ENCODE measurements at places on chromosomes 2 and 18.

GRCh38 chr2:43717322-43717721 is 41.1 kb upstream of the C1GALT1C1L start:
- no peak for DNase-seq

- no peak for DNase-seq
These were observed 528 bp upstream of the ATG16L1 start for GRCh38 chr2:233250985-233251305.

DNA sequence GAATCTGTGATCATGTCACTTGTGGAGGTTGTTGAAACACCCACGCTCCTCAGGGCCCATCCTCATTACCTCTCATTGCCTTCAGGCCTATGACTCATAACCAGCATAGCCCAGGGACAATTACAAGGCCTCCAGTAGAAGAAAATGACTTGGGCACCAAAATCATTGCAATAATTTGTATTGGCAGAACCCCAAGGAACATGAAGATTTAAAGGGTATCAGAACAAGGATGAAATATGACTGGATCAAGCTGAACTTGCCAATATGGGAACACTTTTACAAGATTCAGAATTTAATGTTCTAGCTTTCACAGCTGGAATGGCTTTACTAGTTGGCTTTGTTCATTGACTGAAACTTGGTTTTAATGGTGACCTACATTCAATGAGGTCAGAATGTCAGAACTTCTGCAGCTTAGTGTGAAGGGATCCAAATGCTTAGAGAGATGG is 156.4 kb downstream of the COPS8 start:
- DNase-seq, result no peak

- no peak for DNase-seq
These were observed 29.7 kb upstream of the CHST9 start for GRCh38 chr18:27214831-27215230.

- no peak for DNase-seq
These were observed 66.1 kb downstream of the MARCO start for GRCh38 chr2:119008108-119008507.

DNA sequence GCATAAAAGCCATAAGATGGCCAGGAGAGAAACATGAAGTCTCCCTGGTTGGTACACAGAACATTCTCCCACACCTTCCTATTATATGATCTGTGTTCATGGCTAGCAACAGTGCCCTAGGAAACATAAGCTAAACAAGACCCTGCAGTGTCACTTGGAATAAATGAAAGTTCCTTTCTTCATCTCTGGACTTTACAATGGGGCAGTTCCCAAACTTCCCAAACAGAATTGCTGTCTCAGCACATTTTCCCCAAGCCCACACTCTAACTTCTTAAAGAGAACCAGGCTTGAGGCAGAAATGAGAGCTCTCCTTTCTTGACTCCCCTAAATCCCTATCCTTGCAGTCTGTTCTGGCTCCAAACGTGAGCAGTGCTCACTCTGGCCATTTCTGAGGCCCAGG is 173.2 kb upstream of the CREB1 start:
- DNase-seq, result no peak

DNA sequence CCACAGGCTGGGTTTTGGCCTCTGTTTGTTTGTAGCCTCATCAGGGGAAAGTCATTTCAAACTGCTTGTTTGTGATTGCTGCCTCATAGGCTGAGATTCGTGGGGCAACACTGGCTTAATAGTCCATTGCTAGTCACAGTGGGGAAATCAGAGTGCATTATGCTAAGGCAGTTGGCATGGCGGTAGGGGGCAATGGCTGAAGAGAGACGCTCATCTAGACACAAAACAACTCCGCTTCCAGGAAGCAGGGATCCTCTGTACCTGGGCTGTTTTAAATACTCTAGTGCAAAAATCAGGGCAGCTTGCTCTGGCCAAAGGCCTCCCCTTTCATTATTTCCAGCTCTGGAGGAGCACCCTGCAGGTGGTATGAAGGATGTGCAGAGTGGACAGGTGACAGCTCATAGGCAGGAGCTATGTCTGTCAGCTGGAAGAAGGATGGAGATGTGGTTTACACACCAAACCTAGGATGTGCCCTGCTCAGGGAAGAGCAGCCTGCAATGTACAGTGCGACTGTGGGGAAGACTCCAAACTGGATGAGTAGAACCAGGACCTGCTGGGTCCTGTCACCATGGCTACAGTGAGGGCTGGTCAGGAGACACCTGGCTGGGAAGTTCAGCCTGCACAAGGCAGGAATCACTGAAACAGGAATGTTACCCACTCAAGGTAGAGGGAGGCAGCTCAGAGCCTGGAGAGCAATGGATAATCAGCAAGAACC is 234.3 kb downstream of the CLIP4 start:
- no peak for DNase-seq

DNA sequence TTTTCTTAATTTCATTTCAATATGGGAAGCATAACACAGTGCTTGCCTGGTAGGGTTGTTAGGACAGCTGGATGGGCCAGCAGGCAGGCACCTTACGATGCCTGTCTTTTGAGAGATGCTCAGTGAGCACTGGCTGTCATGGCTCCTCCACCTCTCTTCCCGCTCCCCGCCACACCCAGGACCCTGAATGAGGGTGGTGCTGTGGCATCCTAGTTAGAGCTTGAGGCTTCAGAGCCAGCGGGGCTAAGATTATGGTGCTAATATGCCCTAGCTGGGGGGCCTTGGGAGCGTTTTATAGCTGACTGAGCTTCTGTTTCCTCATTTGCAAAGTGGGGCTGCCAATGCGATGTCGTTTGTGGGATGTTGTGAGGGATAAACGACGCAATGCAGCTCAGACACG is 37.7 kb downstream of the ASB1 start:
- no peak for DNase-seq

DNA sequence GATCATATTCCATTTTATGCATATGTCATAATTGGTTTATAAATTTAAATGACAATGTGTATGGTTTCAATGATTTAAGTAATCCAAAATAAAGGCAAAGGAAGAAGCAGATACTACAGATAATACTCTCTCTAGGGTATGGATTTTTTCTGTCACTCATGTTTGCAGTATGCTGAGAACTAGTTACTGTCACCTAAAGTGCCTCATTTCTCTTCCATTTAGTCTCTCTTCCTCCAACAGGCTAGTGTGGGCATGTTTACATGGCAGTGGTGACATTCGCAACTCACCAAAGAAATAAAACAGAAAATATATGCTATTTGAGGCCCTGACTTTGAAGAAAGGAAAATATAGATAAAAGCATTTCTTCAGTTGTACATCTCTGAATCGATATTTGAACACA is 1460.4 kb upstream of the ZEB2 start:
- no peak for DNase-seq

DNA sequence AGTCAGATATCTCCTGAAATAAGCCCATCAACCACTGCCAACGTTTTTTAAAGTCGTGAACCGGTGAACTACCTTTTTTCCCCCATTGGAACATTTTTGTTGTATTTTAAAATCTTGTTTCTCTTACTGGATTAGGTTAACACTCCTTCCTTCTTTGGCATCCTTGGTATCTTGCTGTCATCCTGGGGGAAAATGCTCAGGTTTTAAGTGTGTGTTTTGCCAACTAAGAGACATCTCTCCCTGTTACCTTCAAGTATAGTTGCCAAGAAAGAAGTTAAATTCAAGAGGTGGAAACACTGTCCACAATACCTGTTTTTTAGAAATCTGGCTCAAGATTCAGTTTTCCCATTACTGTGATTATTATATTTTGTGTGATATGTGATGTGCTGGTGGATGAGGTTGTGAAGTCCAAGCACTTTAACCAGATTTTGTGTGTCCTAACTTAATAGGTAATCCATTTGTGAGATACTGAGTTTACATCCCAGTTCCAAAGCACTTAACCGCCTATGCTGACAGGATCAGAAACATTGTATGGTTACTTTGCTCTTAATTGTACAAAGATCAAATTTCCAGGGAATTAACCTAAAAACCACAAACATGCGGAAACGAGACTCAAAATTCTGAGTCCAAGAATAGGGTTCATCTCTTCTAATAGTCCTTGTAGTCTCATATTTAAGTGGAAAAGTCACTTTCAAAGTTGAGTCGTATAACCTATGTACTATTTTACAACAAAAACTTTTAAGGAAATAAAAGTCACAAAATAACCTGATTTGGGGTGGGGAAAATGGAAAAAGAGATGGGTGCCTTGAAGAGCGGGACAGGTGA is 1.3 kb upstream of the SP3 start:
- DNase-seq, result no peak

DNA sequence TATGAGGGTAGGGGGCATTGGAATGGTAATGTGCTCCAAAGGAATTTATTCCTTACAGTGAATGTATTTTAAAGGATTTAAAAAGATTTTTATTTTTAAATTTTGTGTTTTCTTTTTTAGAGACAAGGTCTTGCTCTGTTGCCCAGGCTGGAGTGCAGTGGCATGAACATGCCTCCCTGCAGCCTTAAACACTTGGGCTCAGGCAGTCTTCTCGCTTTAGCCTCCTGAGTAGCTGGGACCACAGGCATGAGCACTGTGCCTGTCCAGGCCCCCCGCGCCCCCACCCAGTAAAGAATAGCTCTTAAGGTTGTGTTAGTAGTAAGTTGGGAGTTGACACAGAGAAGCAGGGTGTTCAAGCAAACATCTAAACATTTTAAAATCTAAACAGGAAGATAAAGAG is 36.6 kb downstream of the PHLPP1 start:
- DNase-seq, result no peak

GRCh38 chr2:42693688-42694479 is 70.1 kb downstream of the OXER1 start:
- no peak for DNase-seq

- no peak for DNase-seq
These were observed 180.9 kb downstream of the PDE1A start for GRCh38 chr2:182245963-182246362.

GRCh38 chr2:217459680-217460405 is 543.0 kb downstream of the TNS1 start:
- DNase-seq, result no peak

DNA sequence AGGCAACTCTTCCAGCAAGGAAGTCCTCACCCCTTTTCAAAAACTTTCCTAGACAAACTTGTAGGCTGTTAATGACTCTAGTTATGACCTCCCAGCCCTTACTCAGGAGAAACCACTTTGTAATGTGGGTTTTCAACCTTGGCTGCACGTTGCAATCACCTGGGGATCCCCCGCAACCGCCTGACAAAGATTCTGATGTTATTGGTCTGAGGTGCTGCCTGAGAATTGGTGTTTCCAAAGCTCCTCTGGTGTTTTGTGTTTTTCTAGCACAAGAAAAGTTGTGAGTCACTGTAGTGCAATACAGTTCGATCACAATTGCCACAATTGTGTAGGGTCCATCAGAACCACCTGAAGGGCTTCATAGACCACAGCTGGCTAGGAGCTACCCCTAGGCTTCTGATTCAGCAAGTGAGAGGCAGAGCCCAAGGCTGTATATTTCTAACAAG is 121.6 kb downstream of the SP100 start:
- no peak for DNase-seq

DNA sequence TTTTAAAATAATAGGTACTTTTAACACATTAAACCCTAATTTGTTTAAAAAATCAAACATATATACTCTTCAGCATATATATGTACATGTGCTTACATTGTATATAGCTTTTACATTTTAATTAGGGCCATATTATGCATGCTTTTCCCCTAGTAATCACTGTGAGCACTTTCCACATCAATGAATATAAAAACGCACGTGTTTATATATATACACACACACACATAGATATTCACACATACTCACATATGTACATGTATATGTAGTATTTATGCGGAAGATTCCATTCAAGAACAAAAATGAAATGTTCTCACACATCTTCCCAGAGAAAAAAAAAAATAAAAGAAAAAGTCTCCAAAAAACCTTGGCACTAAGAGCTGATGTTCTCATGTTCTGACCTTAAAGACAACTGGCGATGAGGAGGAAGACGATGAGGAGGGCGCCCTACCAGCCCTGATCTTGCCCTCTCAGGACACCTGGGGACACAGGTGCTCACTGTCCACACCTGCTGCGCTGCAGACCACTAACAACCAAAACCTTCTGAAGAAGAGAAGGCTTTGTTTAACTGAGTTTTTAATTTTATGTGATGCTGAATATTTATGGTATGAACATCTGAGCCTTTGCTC is 184.7 kb downstream of the HDAC4 start:
- no peak for DNase-seq

- no peak for DNase-seq
These were observed 37.8 kb upstream of the ITPRID2 start for GRCh38 chr2:181853696-181854095.

DNA sequence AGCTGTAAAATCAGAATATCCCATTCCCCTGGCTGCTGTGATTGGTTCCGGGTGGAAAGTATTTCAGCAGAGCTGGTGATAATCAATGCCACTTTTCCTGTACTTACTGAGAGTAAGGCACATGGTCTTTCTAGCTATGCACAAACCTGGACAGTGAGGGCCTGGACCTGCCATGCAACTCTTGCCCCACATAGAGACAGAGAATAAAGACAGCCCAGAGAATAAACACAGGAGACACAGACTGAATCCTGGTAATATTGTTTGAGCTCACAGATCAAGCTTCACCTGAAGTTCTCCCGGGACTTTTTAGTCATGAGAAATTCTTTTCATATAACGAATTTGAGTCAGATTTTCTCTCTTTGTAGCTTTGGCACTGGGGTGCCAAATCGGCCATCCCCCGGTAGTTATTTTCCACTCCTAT is 81.9 kb downstream of the ACAA2 start:
- DNase-seq, result no peak

DNA sequence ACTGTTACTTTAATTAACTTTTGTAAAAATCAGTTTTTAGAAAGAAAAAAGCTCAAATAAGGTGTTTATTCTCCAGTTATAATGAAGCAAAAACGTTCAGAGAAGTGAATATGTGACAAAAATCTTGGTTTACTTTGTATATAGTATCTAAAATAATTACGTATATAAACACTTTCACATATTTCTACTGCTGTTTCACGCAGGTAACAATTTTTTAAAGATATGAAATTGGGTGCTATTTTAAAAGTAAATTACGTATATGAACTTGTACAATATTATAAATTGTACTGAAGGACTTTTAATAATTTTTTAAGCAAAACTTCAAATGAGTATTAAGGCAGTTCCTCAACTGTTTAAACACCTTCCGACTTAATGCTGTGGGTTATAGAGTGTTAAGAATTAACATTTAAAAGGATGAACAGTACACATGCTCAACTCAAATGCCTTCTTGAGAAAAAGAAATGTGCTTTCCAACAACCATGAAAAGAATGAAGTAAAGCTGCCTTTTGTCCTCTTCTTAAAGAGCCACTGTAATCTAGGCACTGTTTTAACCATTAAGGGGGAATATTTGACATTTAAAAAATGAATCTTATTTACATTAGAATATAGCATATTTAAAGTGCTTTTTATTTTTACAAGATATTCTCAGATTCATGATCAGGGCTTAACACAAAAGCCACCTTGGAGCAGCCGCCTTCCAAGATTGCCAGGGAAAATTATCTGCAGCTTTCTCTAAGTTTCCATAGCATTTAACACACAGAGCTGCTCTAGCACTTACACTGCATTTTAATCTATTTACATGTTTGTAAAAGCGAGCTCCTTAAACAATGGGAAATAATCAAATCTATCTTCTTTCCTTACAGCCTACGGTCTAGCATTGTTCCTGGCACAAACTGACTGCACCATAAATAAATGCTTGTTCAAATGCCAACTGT is 56.5 kb upstream of the CDKL4 start:
- DNase-seq, result no peak

Data from hematopoietic multipotent progenitor cell (in vitro differentiated cells).